Fibroblast of the conjunctiva (primary cell): ENCODE measurements at places on chromosomes 3 and 15.

DNA sequence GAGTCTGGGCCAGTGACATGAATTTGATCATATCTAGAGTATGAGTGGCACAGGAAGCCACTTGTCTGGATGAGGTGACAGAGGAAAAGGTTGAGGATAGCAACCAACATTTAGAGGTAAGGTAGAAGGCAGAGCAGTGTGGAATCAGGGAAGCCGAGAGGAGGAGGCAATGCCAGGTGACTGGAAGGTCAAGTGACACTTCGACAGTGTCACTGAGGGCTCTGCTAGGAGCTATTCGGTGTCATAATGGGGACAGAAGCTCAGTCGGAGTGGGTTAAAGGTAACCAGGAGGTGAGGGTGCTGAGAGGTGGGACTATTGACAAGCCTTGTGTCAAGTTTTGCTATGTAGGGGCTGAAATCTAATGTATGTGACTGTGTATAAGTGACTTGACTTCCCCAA, 56.7 kb downstream of the IGF1R start:
- no peak for DNase-seq

GRCh38 chr3:94349310-94349878, 286.5 kb downstream of the NSUN3 start:
- DNase-seq, result no peak

- no peak for DNase-seq
These were observed 5.5 kb downstream of the DAZL start for GRCh38 chr3:16599694-16600093.

- DNase-seq, result no peak
These were observed 43.2 kb downstream of the EPHB3 start for GRCh38 chr3:184604615-184605290.

DNA sequence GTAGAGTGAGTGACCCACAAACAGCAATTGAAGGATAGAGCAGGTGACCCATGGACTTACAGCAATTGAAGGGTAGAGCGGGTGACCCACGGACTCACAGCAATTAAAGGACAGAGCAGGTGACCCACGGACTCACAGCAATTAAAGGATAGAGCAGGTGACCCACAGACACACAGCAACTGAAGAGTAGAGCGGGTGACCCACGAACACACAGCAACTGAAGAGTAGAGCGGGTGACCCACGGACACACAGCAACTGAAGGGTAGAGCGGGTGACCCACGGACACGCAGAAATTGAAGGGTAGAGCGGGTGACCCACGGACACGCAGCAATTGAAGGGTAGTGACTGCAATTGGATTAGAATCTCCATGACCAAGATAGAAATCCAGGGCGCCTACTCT, 9.8 kb upstream of the TNK2 start:
- no peak for DNase-seq
